ENCODE measurements at places on chromosomes 7 and 10.

GRCh38 chr10:92218569-92218968 is 72.3 kb downstream of the CPEB3 start:
- DNase-seq = no peak

DNA sequence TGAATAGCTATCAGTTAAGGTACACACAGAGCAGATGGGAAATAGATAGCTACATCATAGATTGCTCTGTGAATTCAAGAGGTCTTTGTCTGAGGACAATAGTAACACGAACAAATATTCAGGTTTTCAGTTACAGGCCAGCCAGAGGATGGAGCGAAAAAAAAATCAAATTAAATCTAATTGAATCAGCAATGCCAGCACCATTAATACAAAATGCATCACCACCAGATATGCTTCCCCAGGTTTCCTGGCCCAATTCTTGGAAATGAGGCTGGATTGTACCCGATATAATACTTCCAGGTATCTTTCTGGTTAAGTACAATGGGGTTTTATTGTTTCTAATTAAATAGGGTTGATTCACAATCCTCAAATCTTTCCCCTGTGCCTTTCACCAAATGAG is 975.8 kb upstream of the AUTS2 start:
- DNase-seq = no peak

- peak; percentile 83 for DNase-seq
Measured at GRCh38 chr10:24723788-24724380, at the start of gene ARHGAP21. Gene ARHGAP21 (minus strand): TSS chr10:24723887. CDS start chr10:24721899, 1,988 bp downstream.

- no peak for DNase-seq
Measured at GRCh38 chr7:158140538-158141220, 446.9 kb downstream of the PTPRN2 start.

DNA sequence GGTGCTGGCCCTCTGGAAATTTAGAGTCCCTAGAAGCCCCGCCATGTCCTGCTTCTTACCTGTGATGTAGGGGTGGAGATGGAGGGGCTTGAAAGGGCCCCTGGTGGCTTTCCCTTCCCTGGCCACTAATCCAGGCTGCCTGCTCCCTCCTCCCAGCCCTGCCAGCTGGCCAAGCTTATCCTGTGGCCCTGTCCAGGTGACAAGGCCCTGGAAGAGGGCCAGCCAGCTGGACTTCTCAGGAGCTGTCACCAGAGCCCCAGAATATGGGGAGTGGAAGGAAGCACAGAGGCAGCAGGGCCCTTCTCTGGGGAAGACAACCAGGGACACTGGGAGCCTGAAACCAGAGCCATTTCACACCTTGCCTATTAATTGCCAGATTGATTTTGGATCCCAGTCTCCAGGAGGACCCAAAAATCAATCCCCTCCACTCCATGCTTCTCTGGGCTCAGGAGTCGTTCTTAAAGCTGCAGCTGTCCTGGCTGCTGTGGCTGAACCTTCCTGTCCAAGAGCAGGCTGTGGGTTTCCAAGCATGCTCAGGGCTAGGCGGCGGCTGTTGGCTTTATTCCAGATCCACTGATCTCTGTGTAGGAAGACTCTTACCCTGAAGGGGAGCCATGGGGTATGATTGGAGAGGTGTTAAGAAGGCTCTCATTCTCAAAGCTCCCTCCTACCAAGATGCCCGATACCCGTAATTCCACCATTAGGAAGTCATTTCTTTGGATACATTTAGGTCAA is 52.6 kb upstream of the PCBD1 start:
- DNase-seq = no peak

DNA sequence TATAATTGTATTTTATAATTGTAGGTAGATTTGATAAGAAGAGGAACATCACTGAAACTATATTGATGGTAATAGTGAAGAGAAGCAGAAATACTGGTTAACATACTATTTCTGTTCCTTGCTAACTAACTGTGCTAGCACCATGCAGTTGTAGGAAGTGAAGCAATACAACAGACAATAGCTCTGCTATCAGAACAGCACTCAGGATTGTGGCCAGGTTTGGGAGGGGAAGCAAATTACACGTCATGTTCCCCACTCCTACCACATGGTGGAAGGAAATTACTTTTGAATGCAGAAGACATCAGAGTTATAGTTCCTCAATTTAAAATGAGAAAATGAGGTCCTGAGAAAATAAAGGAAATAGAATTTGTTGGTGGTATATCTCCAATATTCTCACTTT is 151.1 kb downstream of the DGKB start:
- DNase-seq = no peak

DNA sequence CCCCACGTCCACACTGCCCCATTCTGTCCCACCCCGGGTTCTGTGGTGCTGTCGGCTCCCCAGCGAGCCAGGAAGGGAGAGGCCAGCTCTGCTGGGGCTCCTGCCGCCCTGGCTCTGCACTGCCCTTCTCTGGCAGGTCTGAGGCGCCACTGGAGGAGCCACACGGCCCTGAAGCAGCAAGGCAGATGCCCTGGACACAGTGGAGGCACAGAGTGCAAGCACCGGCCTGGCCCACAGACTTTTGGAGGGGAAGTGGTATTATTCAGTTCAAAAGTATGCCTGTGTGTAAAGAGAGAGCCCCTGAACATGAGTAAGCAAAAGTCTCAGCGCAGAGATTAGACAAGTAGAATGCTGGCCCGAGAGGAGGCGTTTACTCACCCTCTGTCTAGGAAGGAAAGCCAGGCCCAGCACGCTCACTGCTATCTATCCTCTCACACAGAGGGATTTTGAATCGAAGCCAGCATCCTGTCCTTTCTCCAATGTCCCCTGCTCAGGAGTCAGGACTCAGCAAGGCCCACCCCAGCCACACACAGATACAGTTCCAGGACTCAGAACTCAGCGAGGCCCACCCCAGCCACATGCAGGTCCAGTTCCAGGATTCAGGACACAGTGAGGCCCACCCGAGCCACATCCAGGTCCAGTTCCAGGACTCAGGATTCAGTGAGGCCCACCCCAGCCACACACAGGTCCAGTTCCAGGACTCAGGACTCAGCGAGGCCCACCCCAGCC is 115.0 kb downstream of the EGFR start:
- peak; percentile 92 for DNase-seq

GRCh38 chr7:105044449-105045070 is 30.6 kb downstream of the KMT2E start:
- DNase-seq = no peak
